Esophagus muscularis mucosa (tissue), 4 donors: ENCODE measurements at places on chromosomes 13 and 19. TPM values are rescaled to one million over a fixed set of nuclear protein-coding genes. Genes with fewer than 3 reads are reported as not detected.

- DNase-seq: no peak
Observed at GRCh38 chr19:6529937-6530385, 865 bp upstream of the TNFSF9 start.

GRCh38 chr13:46761866-46762265, 35.1 kb downstream of the ESD start:
- no peak for DNase-seq

Gene ZNF682
- total RNA-seq: 3.4 TPM

DNA sequence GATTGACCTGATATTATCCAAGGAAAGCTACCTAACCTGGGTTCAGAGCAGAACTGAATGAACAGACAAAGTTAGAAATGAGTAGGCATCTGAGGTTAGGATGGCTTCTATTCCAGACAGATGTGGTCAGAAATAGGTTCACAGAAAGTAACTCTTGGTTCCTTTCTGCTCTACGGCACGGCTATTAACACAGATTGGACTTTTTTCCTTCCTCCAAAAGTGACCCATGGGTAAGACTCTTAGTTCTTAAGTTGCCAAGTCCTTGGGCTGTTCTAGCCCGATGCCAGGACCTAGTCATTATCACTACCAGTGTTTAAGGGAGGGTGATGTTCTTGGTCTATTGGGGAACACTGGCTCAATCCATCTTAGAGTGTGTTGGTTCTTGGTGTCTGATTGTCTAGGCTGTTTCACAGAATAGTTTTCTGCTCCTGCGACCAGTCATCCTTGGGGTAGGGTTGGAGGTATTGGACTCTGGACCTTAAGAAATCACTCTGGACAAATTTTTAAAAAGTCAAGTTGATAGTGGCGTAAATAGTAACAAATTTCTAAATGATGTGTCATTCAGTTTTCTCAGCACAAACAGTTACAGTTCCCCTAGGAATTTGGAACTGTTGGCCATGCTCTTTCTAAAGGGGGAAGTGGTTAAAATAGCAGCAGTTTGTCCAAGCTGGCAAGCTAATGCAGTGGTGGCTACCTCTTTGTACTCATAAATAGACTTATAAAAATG, 60.1 kb upstream of the MYCBP2 start:
- DNase-seq: no peak

- no peak for DNase-seq
Observed at GRCh38 chr19:45824041-45824471, 8.9 kb upstream of the RSPH6A start.

Gene IGFL3
- not detected for total RNA-seq

DNA sequence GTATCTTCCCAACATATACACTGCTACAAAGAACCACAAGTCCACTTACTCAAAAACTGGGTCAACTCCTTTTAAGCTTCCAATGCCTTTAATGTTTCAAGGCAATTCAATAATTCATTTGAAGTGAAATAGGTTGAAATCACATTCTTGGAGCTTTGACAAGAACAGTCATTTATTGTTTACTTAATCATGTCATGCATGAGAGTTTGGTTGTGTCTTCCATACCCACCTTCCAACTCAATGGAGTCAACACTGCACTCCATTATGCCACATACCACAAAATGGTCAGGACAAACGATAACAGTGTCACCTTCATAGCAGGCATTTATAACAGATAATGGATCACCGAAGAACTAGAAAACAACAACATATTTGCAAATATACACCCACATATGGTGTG, 506.3 kb downstream of the UQCRFS1 start:
- no peak for DNase-seq

GRCh38 chr13:45086484-45086883, 33.8 kb upstream of the GTF2F2 start:
- no peak for DNase-seq
